ENCODE measurements at places on chromosomes 16 and 17. TPM values are rescaled to one million over a fixed set of nuclear protein-coding genes. Genes with fewer than 3 reads are reported as not detected.

RFWD3 gene
- 28.8 TPM for polyA plus RNA-seq

KRT31 gene
- not detected for polyA plus RNA-seq

GOSR1 gene
- 46.3 TPM for polyA plus RNA-seq

FBF1 gene
- 15.1 TPM for polyA plus RNA-seq

TRPV3 gene
- polyA plus RNA-seq = 1.3 TPM

GPR142 gene
- not detected for polyA plus RNA-seq

MT1F gene
- polyA plus RNA-seq = 73.8 TPM

TNFSF13 gene
- polyA plus RNA-seq = 7.1 TPM

KCNAB3 gene
- polyA plus RNA-seq = 9.6 TPM

DHX58 gene
- 12.0 TPM for polyA plus RNA-seq

CRYBA1 gene
- polyA plus RNA-seq = not detected

KRTAP9-2 gene
- polyA plus RNA-seq = not detected

TM4SF5 gene
- polyA plus RNA-seq = 0.31 TPM

KCNH4 gene
- polyA plus RNA-seq = 0.04 TPM

CD300H gene
- not detected for polyA plus RNA-seq

SYCE1L gene
- polyA plus RNA-seq = 3.6 TPM

FOXC2 gene
- polyA plus RNA-seq = 56.4 TPM

DRC7 gene
- polyA plus RNA-seq = 3.0 TPM

LDHD gene
- 4.8 TPM for polyA plus RNA-seq

GDPD3 gene
- 17.5 TPM for polyA plus RNA-seq

PDE6G gene
- 6.2 TPM for polyA plus RNA-seq

DPEP1 gene
- polyA plus RNA-seq = 37.3 TPM

IGFALS gene
- 3.6 TPM for polyA plus RNA-seq

DNAH17 gene
- polyA plus RNA-seq = 4.8 TPM

SSH2 gene
- 8.9 TPM for polyA plus RNA-seq

PERCC1 gene
- polyA plus RNA-seq = not detected

HAP1 gene
- polyA plus RNA-seq = 1.1 TPM

HIRIP3 gene
- polyA plus RNA-seq = 15.7 TPM

MARCHF10 gene
- 2.0 TPM for polyA plus RNA-seq

SMIM36 gene
- polyA plus RNA-seq = not detected

SLC16A6 gene
- 0.66 TPM for polyA plus RNA-seq
